ENCODE measurements at places on chromosomes 7 and 10. TPM values are rescaled to one million over a fixed set of nuclear protein-coding genes. Genes with fewer than 3 reads are reported as not detected.

The MMD2 gene
- 0.05 TPM for polyA plus RNA-seq

The IFIT1B gene
- polyA plus RNA-seq = not detected

The C10orf105 gene
- polyA plus RNA-seq = 0.08 TPM

The PRKAR2B gene
- 7.1 TPM for polyA plus RNA-seq

The MBL2 gene
- polyA plus RNA-seq = not detected

The CABCOCO1 gene
- polyA plus RNA-seq = 0.23 TPM

The INA gene
- polyA plus RNA-seq = 3.2 TPM

The TMEM270 gene
- not detected for polyA plus RNA-seq

The SPDYE2B gene
- polyA plus RNA-seq = not detected

The LRWD1 gene
- polyA plus RNA-seq = 12.3 TPM

The PON1 gene
- polyA plus RNA-seq = 0.61 TPM
